ENCODE measurements at places on chromosomes 4 and X. TPM values are rescaled to one million over a fixed set of nuclear protein-coding genes. Genes with fewer than 3 reads are reported as not detected.
A peak's percentile ranks its signal among the peaks of the same experiment; 100 is the strongest.

CTAG2 gene
- not detected for total RNA-seq

DNA sequence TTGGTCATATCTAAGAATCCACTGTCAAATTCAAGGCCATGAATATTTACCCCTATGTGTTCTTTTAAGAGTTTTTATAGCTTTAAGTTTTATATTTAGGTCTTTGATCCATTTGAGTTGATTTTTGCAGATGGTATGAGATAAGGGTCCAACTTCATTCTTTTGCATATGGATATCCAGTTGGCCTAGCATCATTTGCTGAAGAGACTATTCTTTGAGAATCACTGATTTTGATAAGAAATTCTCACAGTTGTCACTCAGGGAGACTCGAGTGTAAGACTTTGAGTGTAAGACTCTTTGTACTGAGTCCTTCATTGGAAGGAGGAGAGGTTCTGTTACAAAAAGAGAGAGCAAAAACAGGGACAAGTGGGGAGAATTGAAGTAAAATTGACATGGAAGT lies 74.8 kb downstream of the CBLL2 start:
- no peak for ATAC-seq

- no peak for ATAC-seq
Observed at GRCh38 chr4:158080354-158080753, 92.5 kb downstream of the GASK1B start.

TRAPPC11 gene
- total RNA-seq, result 37.1 TPM

DNA sequence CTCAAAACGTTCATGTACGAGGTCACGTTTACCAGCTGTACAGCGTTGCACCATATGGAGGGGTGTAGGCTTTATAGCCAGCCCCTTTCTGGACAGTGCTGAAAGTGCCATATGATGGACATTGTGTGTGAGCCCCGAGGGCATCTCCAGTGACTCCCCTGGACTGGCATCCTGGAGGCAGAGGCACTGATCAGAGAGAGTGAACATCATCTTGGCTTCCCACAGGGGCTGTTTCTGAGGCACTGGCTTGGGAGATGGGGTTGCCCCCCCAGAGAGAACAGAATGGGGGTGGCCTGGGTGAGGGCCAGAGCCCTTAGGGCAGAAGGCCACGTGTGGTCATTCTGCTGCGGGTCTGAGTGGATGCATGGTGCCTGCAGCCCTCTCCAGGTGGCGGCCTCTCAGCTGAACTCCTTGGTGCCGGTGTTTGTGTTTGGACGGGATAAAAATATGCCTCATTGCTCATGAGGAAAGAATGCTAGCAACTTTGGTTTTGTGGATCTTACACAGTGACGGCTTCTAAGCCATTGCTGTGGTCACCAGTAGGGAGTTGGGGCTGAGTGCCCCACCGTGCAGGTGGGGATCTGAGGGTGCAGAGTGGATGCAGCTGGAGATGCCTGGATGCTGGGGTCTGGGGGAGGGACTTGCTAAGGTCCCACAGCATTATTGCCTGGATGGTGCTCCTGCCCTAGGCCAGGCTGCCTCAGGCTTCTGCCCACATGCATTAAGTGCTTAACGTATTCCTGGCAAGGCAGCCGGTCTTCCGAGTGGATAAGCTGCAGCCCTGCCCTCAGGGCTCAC lies 3.4 kb downstream of the WFS1 start:
- peak; percentile 41 for ATAC-seq

TMPRSS11B gene
- 0.19 TPM for total RNA-seq

DNA sequence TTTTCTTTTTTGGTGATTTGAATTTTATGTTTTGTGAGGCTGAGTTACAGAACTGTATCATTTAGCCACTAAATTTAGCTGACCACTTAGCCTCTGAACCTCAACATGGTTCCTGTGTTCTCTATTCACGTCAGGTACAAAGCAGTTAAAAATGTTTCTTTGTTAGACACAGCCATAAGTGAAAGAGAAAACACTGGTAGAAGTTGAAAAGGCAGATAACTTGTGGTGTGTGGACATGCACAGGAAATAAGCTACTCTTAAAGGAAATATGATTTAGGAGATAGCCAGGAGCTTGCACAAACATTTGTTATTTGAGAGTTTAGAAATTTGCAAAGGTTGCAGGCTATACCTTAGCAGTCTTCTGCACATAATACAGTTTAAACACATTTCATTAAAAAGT lies 171.0 kb upstream of the RPS6KA3 start:
- ATAC-seq, result no peak

- ATAC-seq, result peak; percentile 12
Observed at GRCh38 chrX:53223955-53224859, 800 bp downstream of the KDM5C start.

DNA sequence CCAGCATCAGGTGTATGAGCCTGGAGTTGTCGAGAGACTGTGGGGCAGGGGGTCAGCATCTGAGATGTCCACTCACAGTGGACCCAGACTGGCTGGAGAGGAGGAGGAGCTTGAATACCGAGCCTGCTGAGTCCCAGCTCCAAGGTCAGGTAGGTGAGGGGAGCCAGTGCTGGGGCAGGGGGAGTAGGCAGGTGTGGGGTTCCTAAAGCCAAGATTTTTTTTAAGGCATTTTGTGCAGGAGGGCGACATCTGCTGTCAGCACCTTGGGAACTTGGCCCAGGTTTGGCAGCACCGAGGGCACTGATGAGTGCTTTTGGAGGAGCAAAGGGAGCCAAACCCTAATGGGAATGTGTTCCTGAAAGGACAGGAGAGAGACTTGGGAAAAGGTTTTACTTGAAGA lies 64.2 kb upstream of the MSANTD1 start:
- no peak for ATAC-seq

SLAIN2 gene
- 51.3 TPM for total RNA-seq

All from motor neuron (in vitro differentiated cells).